Midbrain (tissue), 1 donor: ENCODE measurements at places on chromosomes 5 and 9.

GRCh38 chr5:96752341-96753016 lies 55.3 kb downstream of the ERAP1 start:
- DNase-seq = peak; percentile 70

- DNase-seq = no peak
Observed at GRCh38 chr5:44943647-44944046, 134.9 kb downstream of the MRPS30 start.

DNA sequence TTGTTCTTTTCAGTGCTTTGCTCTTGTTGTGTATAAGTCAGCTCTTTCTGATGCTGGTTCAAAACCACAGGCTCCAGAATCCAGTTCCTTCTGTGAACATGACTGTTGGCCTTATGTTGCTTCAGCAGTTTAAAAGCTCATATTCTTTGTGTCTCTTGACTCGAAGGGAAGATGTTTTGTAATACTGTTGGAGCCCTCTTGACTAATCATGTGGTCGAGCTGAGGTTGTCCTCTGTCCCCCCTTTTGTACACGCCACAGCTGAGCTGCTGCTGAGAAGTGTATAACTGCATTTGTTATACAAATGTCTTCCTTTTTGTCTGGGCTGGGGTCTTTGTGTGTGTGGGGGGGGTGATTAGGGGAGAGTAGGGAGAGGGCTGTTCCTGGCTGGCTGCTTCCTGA lies 35.8 kb downstream of the SLC36A1 start:
- DNase-seq = peak; percentile 22

GRCh38 chr9:93010704-93011103 lies 47.8 kb upstream of the SUSD3 start:
- no peak for DNase-seq

DNA sequence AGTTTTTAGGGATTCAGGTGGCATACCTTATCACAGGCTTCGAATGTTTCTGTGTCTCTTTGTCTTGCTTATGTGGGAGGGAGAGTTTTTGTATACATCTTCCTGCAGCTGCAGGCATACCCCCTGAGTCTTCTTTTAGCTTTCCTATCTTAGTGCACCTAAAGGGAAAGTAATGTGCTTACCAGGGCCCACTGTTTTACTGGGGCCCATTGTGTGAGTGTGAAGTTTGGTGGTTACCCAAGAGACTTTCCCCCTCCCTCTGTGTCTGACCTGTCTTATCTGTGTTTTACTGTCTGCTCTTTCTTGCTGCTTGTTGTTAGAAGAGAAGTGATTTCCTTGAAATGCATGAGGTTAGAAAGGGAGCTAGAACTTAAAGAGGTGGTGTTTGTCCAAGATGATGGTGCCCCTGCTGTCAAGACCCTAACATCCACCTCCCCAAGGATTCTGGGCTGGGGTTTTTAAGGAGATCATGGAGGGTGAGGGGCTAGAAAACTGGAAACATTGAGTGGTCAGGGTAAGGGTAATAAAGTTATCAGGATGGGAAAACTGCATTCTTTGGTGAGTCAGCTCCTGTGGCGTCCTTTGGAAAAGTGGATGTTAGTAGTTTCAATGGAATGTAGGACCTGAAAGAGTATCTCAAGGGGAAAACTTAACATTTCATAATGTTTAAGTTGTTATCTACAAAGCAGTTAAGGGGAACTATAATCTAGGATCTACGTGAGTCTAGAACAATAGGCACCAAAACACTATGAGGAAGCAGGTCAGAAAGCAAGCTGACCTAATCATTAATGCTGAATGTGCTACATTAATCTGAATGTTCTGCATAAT lies 583.5 kb upstream of the TUSC1 start:
- no peak for DNase-seq

DNA sequence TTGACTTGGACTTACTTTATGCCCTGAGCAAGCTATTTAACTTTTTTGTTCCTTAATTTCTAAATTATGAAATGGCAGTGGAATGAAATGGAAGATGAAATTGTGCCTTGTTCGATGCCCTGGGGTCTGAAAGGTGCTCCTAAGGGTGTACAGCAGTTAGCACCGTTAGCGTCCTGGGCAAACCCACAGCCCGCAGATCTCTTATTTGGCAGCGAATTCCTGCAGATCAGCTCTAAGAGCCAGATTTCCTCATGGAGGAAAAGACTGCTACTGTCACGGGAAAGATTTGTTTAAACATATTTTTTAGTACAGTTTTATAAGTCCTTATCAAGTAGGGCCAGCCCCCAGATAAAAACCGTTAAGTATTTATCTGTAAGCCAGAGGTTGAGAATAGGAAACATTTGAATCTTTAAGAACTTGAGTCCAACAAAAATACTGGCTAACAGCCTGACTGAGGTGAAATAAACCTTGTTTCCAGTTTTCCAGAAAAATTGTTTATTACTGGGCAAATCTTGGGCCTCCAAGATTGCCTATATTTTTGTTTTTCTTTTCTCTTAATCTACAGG lies 216.5 kb upstream of the DMRT1 start:
- DNase-seq = no peak

GRCh38 chr9:121855476-121855875 lies 204.0 kb downstream of the DAB2IP start:
- DNase-seq = no peak

DNA sequence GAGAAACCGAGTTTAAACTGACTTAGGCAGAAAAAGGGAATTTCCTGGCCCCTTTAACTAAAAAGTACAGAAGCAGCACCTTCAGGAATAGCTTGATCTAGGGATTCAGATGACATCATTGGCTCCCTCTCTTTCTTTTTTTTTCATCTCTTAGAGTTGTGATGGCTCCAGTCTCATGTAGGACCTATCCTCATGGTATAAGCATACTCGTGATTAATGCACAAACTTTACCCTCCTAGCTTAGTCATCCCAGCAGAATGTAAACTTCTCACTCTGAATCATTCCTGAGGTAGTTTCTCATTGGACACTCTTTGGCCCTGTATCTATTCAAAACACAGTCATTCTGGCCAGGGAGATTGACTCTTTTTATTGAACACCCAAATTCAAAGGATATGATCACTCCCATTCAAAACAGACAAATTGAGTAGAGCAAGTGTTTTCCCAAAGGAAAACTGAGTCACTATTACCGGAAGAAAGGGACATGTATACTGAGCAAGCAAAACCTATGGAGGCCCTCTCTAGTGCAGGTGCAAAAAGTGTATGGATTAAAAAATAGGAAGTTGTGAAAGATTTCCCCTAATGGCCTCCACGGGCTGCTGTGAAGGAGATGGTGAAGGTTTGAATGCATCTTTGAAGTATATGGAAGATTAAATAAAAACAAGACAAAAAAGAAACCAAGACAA lies 27.6 kb upstream of the SMIM23 start:
- no peak for DNase-seq

GRCh38 chr5:65779643-65780042 lies 57.6 kb downstream of the NLN start:
- DNase-seq = no peak

DNA sequence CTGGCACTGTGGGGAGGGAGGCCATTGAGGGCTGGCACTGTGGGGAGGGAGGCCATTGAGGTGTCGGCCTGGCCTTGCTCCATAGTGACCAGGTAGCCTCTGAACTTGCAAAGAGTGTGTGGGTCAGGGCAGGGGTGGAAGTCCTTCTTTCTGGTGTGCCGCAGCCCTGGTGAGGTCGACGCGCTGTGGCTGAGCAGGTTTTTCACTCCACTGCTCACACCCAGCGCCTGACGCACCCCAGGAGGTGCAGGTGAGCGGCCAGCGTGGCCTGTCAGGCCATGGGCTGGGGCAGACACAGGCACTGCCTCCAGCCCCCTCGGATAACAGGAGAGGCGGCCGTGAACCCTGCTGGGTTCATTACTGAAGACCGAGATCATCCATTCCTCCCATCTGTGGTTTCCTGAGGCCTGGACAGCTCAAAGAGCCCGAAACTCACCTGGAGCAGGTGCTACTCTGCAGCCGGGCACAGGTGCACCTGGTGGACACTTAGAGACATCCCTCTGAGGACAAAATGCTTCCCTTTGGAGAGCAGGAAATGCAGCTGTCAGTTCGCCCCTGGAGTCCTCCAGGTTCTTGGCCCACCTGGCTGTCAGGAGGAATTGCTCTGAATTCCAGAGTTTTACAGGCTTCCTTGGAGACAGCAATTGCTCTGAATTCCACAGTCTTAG lies 32.4 kb downstream of the LHX3 start:
- DNase-seq = no peak

GRCh38 chr5:116377276-116378006 lies 197.2 kb downstream of the SEMA6A start:
- no peak for DNase-seq

GRCh38 chr5:586751-587285 lies 25.3 kb upstream of the CEP72 start:
- no peak for DNase-seq

GRCh38 chr5:107289030-107289714 lies 381.6 kb downstream of the EFNA5 start:
- no peak for DNase-seq

GRCh38 chr5:146624179-146624578 lies 108.2 kb upstream of the GPR151 start:
- no peak for DNase-seq

DNA sequence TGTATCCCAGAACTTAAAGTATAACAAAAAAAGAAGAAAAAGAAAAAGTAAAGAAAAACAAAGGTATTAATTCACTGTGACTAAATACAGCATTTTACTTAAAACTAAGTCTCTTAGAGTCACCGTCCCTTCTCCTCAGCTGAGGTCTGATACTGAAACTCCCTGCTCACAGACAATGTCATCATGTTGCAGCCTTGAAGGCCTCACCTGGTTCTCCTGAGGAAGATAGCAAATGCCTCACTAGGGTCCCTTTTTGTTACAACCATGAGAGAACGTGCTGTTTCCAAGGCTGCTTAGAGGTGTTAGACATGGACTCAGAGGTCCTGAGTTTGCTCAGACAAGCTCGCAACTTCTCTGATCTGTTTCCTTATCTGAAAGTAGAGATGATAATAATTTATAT lies 357.2 kb downstream of the MTRR start:
- DNase-seq = no peak

DNA sequence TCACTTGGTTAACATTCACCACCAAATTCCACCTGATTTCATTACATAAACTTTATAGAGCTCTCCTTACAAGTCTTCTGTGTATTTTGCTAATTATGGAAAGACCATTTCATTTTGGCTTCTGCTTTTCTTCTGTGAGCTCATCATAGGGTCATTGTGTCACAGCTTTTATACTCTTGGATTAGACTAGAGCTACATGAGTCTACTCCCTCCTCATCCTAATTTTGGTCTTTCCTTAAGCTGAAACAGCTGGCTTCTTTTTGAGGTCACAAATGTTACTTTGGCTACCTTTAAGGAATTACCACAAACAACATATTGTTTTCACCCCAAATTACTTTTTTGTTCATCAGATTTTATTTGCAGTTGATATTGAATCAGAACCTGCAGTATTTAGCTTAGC lies 103.0 kb downstream of the NPR3 start:
- no peak for DNase-seq

GRCh38 chr5:98016771-98017170 lies 756.7 kb upstream of the RGMB start:
- no peak for DNase-seq

GRCh38 chr9:22650946-22651345 lies 204.3 kb downstream of the DMRTA1 start:
- DNase-seq = no peak

GRCh38 chr9:128917151-128917849 lies 3.5 kb upstream of the PHYHD1 start:
- peak; percentile 78 for DNase-seq

- no peak for DNase-seq
Observed at GRCh38 chr9:80586786-80587330, 1015.1 kb downstream of the TLE4 start.

- DNase-seq = no peak
Observed at GRCh38 chr9:117234103-117234502, 180.8 kb downstream of the ASTN2 start.

DNA sequence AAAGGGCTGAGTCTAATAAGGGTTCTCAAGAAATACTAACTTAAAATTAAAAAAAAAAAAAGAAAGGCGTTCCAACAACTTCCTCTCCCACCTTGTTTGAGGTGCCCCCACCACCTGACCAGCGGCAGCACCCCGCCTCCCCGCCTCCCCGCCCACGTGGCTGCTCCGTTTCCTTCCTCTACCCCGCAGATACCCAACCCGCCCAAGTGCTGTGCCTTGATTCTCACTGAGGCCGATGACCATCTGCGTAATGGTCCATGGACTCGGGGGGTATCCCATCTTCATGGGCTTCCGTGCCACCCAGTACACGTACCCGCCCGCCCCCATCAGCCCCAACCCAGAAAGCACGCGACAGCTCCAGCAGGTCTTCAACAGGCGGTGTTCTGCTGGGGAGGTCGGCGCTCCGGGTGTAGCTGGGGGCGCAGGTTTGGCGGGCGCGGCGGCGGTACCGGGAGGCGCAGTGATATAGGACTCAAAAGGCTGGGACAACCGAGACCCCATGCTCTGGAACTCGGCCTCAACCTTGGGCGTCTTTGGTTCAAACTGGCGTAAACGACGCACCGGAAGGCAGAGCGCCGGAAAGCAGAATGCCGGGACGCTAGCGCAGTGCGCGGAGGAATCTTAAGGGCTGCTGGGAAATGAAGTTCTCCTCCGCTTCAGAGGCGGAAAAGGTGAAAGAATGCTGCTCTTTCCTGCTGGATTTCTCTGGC lies at the start of gene DMAC1:
Gene DMAC1 (minus strand): TSS at position 545 of the 710 bp plus-strand sequence. CDS start 44 bp downstream, at position 501.
- peak; percentile 83 for DNase-seq

DNA sequence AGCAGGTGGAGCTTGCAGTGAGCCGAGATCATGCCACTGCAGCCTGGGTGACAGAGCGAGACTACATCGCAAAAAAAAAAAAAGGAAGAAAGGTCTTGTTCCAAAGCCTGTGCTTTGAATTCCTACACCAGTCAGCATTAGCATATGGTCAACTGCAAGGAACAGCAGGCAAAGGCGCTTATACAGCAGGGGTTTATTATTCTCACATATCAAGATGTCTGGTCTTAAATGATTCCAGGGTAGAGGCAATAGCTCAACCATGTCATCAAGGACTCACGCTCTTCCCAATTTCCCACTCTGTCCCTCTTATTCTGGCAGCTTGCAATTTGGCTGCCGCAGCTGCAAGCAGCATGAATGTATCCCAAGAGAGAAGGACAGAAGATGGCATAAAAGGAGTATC lies 28.6 kb upstream of the HRH2 start:
- no peak for DNase-seq

- DNase-seq = no peak
Observed at GRCh38 chr5:175001311-175001710, 276.9 kb downstream of the MSX2 start.

DNA sequence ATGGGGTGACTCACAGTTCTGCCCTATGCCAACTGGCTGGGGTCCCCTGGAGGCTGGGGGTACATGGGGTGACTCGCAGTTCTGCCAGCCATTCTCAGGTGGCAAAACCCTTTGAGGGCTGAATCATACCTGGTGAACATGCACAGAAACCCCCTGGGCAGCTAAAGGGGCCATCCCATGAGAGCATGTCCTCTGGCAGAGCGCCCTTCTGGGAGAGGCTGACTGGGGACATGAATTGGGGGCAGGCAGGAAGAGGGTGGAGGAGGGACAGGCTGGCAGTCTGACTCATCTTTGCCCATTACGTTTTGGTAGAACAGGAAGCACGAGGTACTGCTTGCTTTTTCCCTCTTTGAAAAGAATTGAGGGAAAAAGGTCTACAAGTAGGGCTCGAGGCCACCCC lies 16.7 kb downstream of the TRAF1 start:
- no peak for DNase-seq
